ENCODE measurements at places on chromosomes 13 and 19.

- no peak for DNase-seq
Observed at GRCh38 chr13:101835920-101836319, 383.4 kb downstream of the ITGBL1 start.

GRCh38 chr19:18231775-18232174 is 5.5 kb upstream of the PDE4C start:
- DNase-seq: no peak

GRCh38 chr13:23776698-23777574 is 112.3 kb downstream of the MIPEP start:
- DNase-seq: no peak

GRCh38 chr13:43664700-43665191 is 122.0 kb downstream of the ENOX1 start:
- DNase-seq: no peak

DNA sequence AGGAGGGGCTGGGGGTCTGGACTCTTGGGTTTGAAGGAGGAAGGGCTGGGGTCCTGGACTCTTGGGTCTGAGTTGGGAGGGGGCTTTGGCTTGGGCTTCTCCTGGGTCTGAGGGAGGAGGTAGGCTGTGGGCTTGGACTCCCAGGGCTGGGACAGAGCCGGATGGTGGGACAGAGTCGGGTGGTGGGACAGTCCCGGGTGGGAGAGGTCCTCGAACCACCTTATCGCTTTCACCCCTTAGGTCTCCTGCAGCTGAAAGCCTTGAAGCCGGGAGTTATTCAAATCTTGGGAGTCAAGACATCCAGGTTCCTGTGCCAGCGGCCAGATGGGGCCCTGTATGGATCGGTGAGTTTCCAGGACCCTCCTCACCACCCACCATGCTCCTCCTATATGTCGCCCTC is 1.4 kb downstream of the FGF21 start:
- DNase-seq: no peak

Measured in RWPE2 (cell line).